Heart right ventricle (tissue), 16 donors: ENCODE measurements at places on chromosomes 4 and X.

- no peaks in the 10 kb centered on the region for H3K36me3 ChIP-seq
- no peak within 1 kb of the TSS for H3K27ac ChIP-seq
- peaks cover 11% of the 10 kb centered on the region for H3K4me1 ChIP-seq
- DNase-seq, result no peak
These were observed at the start of gene TRPC3 for GRCh38 chr4:121951521-121952110. Gene TRPC3 (minus strand): TSS chr4:121952060. CDS start chr4:121951680, 380 bp downstream.

DNA sequence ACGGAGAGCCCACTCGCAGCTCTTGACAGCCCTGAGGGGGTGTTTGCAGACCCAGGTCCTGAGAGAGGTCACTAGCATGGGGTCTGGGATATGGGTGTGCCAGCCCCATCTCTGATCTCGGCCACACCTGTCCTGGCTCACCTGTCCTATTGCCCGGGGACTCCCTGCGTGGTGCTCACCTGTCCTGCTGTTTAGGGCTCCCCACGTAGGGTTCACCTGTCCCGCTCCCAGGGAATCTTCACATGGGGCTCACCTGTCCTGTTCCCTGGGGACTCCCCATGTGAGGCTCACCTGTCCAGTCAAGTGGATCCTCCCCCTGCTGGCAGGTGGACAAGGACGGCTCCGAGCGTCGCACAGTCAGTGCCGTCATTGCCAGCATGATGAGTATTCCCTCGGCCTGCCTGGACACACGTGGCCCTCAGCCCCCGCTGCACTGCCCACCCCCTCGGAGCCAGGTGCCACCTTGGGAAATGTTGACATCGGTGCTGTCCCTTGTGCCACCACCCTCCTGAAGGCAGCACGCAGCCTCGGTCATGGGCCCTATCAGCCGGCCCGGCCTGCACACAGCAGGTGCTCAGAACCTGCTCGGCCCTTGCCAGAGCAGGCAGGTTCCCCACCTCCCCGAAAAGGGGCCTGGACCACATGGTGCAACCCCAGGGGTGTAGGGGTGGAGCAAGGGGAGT is 6.3 kb downstream of the SLC49A3 start:
- no peak for DNase-seq
- no peak overlapping the region for H3K27ac ChIP-seq
- no peaks in the 10 kb centered on the region for H3K27me3 ChIP-seq
- H3K4me3 ChIP-seq, result no peak overlapping the region

GRCh38 chr4:165966833-165967232 is 93.8 kb downstream of the TLL1 start:
- no peak overlapping the region for H3K4me3 ChIP-seq
- no peaks in the 10 kb centered on the region for H3K27me3 ChIP-seq

GRCh38 chr4:151362404-151363164 is 37.2 kb upstream of the SH3D19 start:
- H3K4me3 ChIP-seq, result no peak overlapping the region
- H3K27ac ChIP-seq, result no peak overlapping the region
- no peaks in the 10 kb centered on the region for H3K36me3 ChIP-seq
- no peaks in the 10 kb centered on the region for H3K4me1 ChIP-seq
- peak; percentile 80 for DNase-seq

DNA sequence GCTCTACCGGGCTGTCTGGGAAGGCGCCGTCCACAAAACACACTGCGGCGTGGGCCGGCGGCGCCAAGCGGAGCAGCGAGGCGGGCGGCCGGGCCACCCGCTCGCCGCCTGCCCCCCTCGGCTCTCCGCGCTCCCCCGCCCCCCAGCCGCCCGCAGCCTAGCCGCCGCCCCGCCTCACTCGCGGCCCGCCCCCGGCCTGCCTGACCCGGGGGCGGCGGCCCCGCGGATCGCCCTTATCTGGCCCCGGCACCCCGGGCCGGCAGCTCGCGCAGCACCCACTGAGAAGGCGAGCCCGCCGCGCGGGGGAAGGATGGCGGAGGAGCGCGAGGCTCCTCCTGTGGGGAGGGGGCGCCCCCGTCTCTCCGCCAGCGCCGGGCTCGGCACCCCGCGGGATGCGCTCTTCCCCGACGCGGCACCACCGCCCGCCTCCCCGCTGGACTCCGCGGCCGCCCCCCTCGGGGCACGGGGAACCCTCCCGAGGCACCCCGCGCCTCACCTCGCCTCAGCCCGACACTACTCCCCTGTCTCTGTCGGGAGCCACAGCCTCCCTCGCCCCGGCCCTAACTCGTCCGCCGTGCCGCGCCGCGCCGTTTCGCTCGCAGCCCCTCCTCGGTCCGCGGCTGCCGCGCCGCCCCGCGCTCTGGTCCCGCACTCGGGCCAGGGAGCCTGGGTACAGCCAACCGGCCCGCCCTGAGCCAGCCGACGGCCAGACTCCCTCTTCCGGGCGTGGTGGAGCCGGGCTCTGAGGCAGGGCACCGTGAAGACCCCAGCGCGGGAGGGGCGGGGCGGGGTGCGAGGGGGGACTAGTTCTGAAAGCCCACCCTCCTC is 566 bp downstream of the ATP11C start:
- no peaks in the 10 kb centered on the region for H3K27me3 ChIP-seq
- H3K27ac ChIP-seq, result peak overlapping the region; percentile 98
- no peaks in the 10 kb centered on the region for H3K36me3 ChIP-seq
- peaks cover 7% of the 10 kb centered on the region for H3K4me1 ChIP-seq

DNA sequence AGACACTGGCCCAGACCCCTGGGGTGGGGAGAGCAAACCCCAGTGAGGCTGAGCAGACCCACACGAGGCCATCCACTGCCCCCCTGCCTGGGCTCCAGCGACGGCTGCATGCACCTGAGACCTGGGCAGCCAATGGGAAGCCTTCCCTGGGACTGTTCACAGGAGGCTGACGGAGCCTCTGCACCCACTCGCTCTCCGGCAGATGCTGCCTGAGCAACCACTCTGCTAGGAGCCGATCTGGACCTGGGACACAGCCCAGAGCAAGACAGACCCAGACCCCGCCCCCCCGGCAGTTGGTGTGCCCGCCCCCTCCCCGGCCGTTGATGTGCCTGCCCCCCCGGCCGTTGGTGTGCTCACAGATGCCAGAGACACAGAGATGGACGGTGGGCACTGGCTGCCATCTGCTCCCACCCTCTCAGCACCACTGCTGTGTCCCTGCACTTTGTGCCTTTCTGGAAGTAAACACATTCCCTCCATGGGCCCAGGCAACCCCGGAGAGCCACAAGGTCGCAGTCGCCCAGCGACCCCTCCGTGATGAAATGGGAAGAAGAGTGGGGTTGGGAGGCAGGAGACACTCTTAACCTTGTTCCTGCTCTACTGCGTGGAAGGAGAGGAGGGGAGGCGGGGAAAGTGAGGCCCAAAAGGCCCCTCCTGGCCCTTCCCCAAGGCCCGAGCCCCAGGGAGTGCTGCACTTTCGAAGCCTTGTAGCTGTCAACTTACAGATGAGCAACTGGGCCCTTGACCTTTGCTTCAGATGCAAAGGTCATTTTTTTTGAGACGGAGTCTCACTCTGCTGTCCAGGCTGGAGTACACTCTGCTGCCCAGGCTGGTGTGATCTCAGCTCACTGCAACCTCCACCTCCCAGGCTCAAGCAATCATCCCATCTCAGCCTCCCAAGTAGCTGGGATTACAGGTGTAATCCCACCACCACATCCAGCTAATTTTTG is 62.0 kb downstream of the ZFYVE28 start:
- no peaks in the 10 kb centered on the region for H3K27me3 ChIP-seq
- no peak overlapping the region for H3K27ac ChIP-seq
- H3K36me3 ChIP-seq, result no peaks in the 10 kb centered on the region
- H3K4me3 ChIP-seq, result no peak overlapping the region
- DNase-seq, result no peak

- no peak overlapping the region for H3K27ac ChIP-seq
- H3K4me1 ChIP-seq, result no peaks in the 10 kb centered on the region
- no peaks in the 10 kb centered on the region for H3K36me3 ChIP-seq
These were observed 96.4 kb downstream of the ANXA10 start for GRCh38 chr4:168188754-168189153.

DNA sequence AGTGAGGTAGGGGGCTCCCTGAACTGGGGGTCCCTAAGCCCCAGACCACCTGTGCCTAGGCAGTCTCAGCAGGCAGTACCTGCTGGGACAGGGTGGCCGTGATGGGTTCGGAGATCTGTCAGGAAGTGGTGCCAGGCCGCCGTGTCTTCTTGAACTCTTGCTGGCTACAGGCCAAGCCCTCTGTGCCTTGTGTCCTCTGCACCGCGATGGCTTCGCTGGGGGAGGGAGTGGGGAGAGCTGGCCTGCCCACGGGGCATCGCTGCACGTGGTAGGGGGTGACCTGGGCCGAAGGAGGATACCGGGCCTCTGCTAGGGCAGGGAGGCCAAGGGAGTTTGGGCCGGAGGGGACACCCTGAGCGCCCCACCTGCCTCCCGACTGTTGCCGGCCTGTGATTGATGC is 96.7 kb upstream of the NKX1-1 start:
- DNase-seq, result no peak
- H3K36me3 ChIP-seq, result no peaks in the 10 kb centered on the region
- no peak overlapping the region for H3K27ac ChIP-seq
- no peaks in the 10 kb centered on the region for H3K4me1 ChIP-seq

- H3K4me3 ChIP-seq, result no peak overlapping the region
- H3K27ac ChIP-seq, result no peak overlapping the region
- no peak for DNase-seq
- H3K27me3 ChIP-seq, result no peaks in the 10 kb centered on the region
These were observed 62.2 kb downstream of the N4BP2 start for GRCh38 chr4:40118861-40119260.

DNA sequence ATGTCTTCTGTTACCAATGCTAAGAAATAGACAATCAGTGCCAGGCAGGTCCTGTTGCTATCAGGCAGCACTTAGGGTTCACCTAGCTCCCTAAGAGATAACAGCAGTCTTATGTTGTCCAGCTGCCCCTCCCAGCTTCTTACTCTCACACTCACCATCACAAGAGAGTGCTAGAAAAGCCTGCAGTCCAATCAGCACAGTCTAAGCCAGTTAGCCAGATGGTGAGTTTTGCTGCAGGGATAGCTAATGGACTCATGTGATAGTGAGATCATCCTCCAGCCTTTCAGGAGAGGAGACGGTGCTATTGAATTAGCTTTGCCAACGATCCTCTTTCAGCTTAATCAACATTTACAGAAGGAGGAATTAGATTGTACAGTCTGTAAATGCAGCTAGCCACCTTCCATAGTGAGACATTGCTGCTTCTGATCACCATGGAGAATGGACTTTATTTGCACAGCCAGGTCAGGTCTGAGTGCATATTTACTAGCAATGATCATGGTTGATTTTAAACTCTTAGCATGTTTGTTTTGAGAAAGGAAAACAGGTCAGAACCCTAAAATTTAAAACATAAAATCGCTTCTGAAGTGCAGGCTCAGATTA is 438.3 kb downstream of the CENPC start:
- H3K27ac ChIP-seq, result no peak overlapping the region
- H3K36me3 ChIP-seq, result no peaks in the 10 kb centered on the region
- no peaks in the 10 kb centered on the region for H3K4me1 ChIP-seq
- H3K4me3 ChIP-seq, result no peak overlapping the region
- DNase-seq, result no peak

DNA sequence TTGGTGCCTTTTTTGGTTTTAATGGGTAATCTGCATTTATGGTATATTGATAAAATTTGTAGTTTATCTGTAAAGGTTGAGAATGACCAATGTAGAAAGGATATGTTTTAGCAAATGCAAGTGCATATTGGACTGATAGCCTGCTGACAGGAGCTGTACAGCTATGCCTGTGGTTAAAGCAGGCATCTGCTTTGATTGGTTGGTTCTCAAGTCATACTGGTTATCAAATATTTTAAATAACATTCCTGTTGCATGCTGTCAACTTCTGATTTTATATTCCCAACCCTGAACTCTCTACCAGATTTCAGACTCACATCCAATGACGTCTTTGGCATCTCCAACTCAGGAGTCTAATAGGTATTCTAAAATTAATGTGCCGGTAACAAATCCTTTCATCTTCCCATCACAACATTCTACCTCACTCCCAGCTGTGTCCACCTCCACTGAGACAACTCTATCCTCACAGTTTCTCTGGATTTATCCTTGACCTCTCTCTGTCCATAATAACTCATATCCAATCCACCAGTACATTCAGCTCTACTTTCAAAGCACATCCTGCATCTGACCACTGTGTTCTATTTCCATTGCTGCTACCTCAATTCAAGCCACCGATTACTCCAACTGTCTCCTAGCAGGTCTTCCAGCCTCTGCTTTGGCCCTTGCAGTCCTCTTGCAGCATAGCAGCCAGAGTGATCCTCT is 125.7 kb downstream of the CAMK2D start:
- H3K36me3 ChIP-seq, result no peaks in the 10 kb centered on the region
- no peak for DNase-seq
- no peak overlapping the region for H3K4me3 ChIP-seq
- H3K27ac ChIP-seq, result peak overlapping the region; percentile 91
- no peaks in the 10 kb centered on the region for H3K27me3 ChIP-seq
- peaks cover 35% of the 10 kb centered on the region for H3K4me1 ChIP-seq
